Uterine smooth muscle cell (primary cell): ENCODE measurements at places on chromosomes 13 and 19. TPM values are rescaled to one million over a fixed set of nuclear protein-coding genes. Genes with fewer than 3 reads are reported as not detected.

Gene ADGRE2
- 0.11 and 0.12 TPM in 2 replicates for total RNA-seq

Gene MYO16
- total RNA-seq: under 0.01 TPM in 1 of 2 replicates, not detected in the other

Gene CNMD
- not detected in 2 replicates for total RNA-seq

Gene EFNA2
- not detected in 2 replicates for total RNA-seq
